ENCODE measurements at places on chromosomes 5 and 9.

- DNase-seq = no peak
Observed at GRCh38 chr5:171421331-171422262, 2.1 kb downstream of the FGF18 start.

GRCh38 chr5:1293416-1294205, 1.3 kb downstream of the TERT start:
- DNase-seq = no peak

DNA sequence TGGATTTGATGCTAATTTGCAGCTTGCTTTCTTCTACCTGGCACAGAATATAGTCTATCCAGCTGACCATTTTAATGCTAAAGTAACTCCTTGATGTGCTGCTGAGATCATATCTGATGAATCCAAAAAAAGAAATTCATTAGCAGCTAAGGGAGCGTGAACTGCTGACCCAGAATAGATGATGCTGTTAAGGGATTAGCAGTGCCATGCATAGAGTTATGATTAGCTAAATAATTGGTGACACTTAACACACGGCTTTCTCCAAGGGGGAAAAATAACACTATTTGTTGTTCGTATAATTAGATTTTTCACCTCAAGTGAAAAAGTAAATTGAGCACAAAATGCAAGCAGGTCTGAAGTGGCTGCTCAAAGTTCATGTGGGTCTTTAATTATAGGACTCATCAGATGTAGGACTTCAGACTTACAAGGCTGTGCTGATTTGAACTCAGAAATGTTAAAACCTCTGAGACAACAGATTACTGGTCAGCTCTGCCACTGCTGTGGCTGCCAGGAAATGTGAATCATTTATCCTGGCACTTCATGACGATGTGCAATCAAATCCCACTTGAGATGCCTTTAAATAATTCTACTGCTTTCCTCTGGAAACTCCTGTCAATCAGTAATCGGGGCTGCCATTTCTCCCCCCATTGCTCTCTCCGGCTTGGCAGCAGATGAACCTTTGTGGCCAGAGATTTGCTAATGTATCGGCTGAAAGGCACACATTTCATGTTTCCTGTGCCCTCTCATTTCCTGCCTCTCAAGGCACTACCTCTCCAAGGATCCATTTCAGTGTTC, 291.6 kb upstream of the C9orf72 start:
- DNase-seq = no peak

DNA sequence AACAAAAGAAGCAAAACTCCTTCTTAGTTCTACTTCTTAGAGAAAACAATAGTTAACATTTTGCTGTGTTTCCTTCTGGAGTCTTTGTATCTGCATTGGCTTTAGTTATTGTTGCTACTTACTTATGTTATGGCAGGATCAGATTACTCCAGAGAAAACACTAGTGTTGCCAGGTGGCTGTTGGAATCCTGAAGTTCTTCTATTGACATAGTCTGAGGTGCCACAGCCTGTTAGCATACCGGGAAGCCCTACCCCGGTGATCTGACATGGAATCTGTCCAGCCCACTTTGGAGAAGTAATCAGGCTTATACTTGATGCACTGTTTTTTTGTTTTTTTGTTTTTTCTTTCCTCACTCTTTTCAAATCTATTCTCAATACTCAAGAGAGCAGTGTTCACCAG, 68.5 kb upstream of the CEP78 start:
- no peak for DNase-seq

- no peak for DNase-seq
Observed at GRCh38 chr5:14595189-14595588, 13.6 kb downstream of the OTULINL start.

DNA sequence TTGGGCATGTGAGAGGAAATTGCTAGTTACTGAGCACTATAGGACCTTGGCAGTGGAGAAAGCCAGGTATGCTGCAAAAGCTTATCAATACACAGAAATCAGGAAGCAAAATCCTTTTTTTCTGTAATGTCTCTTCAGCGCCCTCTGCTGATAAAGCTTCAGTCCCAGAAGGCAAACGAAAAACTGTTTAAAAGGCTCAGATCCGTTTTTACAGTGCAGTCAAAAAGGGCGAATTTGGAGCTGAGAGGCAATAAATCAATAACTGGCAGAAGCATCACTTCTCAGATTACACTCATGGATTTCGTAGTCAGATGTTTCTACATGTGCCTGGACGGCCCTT, 1.1 kb upstream of the MAN2A1 start:
- no peak for DNase-seq

DNA sequence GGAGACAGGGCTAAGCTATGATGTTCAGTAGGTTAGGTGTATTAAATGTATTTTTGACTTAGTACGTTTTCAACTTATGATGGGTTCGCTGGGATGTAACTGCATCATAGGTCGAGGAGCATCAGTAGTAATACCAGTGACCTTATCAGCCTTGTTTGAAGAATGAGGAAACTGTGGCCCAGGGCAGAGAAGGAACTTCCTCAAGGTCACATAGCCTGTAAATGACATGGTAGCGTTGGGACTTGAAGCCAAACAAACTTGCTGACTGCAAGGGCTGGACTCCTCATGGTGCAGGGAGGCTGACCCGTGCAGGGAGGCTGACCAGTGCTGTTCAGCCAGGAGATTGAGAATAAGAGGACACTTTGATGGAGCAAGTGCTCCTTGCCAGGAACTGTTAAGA, 21.3 kb upstream of the PTPN3 start:
- no peak for DNase-seq

- DNase-seq = no peak
Observed at GRCh38 chr5:73587923-73588322, 22.4 kb downstream of the UTP15 start.

DNA sequence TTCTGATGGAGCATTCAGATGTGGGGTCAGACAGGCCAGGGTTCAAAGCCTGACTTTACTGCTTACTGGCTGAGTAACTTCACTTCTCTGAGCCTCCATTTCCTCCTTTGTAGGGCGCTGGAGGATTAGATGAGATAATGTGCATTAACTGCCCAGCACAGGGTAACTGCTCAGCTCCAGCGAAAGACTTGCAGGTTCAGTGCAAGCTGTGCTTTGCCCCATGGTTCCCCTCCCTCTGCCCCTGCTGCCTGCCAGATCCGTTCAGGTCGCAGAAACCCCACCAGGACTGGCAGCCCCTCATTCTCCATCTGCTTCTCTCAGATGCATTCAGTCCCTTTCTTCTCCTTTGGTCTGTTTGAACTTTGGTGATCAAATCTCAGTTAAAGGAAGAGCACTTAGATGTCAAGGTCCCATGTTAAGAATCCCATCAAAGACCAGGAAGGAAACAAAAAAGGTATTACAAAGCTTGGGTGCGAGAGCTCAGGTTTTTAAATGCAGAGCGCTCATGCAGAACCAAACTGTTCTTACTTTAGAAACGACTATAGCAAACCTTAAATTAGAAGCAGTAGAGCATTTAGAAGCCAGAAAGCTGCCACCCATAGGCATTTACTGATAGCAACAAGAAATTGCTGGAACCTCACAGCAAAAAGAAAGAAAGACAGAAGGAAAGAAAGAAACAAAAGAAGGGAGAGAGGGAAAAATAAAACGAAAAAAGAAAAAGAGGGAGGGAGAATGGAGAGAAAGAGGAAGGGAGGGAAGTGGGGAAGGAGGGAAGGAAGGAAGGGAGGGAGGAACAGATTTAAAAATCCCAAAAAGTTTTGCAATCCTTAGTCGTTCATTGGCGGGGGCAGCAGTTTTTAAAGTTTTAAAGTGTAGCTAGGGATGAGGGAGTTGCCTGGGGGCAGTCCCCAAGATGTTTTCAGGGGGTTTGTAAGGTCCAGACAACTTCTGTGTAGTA, 23.5 kb downstream of the AFAP1L1 start:
- DNase-seq = no peak

DNA sequence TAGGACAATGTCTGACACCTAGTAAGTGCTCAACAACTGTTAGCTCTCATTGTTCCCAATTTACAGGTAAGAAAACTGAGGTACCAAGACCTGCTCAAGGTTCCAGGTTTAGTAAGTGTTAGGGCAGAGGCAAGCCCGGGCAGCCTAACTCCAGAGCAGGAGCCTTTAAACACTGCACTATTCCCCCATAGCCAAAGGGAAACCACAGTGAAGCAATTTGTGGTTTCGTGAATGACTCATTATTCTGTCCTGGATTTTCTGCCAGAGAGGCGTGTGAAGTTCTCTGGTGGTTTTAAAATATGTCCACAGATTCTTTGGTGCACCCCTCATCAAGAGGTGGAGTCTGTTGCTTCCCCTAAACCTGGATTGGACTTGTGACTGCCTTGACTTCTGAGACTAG, 1.0 kb upstream of the MCC start:
- no peak for DNase-seq

DNA sequence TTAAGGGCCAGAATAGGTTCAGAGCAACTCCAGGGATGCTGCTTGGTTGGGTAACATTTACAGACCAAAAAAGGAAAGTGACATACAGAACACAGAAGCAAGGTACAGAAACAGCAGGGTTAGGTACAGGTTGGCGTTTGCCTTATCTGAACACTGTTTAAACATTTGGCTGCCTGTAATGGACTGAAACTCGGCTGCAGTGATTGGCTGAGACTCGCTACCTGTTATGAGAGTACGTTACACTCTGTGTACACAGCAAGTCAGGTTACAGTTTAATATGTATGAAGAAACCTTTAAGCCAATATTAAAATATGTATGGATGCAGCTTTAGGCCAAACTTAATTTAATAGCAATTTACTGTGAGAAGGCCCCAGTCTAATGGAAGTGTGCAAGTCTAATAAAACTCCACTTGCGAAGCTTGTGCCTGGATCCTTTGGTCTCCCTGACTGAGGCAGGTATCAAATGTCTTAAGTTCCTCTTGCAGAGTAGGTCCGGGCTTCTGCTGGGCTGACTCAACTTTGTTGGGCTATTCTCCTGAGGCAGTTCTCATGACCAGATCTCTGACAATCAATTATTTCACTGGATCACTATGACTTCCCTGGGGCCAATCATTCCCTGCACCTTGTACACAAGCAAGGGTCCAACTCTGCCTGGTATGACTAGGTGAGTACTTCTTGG, 204.9 kb downstream of the ZNF462 start:
- DNase-seq = no peak

DNA sequence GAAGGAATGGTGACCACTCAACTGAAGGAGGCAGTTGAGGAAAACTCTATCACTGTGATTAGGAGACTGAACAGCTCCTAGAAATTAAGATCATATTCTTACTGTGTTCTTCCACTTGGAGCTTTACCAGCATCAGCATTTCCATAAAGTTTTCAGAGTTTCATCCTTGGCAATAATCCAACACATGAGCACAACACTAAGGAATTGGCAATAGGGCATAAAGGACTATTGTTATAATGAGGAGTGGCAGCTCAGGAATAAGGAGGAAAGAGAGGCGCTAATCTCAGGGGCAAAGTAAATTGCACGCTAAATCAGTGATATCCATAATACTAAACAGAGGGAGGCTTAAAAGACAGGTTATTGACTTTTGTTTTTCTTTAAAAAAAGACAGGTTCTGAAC, 338.9 kb downstream of the EFNA5 start:
- no peak for DNase-seq

- DNase-seq = no peak
Observed at GRCh38 chr5:58259685-58260152, 200.2 kb downstream of the PLK2 start.

GRCh38 chr9:89468281-89468960, 29.5 kb downstream of the SEMA4D start:
- DNase-seq = no peak

- no peak for DNase-seq
Observed at GRCh38 chr5:68066277-68066955, 149.1 kb upstream of the PIK3R1 start.

DNA sequence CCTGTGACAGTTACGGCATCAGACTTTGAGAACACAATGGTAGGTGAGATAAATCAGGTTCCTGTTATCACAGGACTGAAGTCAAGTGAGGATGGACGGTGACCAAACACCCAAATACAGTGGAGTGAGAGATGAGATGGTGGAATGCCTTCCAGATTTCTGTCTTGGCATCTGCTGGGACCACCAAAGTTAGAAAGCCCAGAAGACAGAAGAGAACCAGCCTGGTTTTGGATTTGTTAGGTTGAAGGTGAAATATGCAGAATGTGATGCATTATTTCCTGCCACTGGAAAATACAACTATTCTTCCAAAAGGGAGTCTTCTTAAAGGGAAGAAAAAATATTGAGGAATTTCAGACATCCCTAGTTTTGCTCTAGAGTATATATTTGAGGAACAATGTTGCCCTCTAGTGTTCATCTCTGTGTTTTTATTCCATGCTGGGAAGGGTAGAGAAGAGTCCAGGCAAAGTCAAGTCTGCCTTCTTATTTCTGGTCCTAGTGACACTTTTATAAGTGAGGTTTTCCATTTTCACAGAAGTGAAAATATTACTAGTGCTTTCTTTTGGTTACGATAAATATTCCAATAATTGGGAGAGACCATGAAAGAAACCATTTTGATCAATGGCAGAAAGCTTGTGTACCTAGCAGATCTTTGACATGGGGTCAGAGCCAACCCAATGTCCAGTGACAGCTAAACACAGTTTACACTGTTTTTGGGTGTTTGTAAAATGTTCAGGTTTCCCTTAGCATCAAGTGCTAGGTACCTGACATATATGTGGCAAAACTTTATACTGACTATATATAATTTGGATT, 142.3 kb upstream of the ANKH start:
- no peak for DNase-seq

GRCh38 chr5:22495016-22495720, 358.0 kb downstream of the CDH12 start:
- DNase-seq = no peak

DNA sequence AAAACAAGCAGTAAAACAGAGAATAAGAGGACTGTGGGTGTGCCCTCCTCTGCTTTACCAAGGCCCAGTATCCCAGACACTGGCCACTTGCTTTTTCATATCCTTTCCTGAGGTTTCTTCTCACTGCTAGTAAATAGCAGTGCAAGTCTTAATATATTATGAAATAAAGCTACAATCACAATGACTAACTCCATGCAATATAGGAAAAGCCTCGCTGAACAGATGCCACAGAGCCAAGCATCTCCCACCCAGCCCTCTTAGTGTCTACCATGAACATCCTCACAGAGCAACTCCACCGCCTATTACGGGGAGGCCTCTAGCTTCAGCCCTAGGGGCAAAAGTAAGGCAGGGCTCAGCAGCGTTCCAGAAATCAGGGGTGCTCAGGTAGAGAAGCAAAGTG, 130.7 kb upstream of the LHFPL2 start:
- DNase-seq = no peak

Measured in activated CD4-positive, alpha-beta T cell treated with anti-CD3 and anti-CD28 coated beads for 1 hour (primary cell).